NCI-H187 treated with DMSO at 0.1 percent for 48 hours (cell line): ENCODE measurements at places on chromosomes 2 and 18.

DNA sequence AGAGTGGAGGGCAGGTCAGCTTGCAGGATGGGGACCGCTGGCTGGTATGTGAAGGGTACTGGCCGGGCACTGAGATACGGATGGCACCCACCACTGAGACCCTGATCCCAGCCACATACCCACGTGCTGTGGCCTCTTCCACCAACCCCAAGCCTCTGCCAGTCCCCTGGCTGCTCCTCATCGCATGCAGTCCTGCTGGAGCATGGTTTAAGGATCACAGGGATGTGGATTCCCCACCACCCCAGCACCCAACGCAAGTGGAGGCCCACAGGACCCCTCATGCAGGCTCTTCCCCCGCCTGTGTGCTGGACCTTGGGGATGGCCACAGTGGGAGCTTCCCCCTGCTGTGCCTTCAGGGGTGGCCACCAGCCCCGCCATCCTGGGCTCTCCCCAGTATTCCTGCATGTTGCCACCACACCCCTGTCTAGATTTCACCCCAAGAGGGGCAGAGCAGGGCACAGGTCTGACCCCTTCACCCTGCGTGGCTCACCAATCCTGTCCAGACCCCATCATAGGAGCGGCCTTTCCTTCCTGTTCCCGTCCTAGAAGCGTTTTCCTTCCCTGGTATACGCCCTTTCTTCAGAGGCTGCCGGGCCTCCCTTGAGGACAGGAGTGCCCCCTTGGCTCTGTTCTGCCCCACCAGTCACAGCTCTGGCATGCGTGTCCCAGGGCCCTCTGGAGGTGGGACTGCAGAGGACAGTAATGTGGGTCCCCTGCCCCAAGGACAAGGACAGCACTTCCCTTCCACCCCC lies 18.3 kb downstream of the MLPH start:
- no peak for DNase-seq

DNA sequence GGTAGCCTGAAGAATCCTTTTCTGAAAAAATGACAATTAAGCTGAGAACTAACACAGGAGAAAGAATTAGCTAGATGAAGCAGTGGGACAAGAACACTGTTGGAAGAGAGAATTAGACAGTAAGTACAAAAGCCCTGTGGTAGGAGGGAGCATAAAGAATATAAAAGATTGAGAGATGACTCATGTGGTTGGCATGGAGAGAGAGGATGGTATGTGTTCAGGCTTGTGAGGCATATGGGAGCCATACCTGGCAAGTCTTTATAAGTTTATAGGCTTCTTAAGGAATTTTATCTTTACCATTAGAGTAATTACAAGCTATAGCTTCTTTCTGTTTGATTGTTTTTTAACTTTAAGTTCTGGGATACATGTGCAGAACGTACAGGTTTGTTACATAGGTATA lies 325.0 kb downstream of the ARL6IP6 start:
- no peak for DNase-seq

- no peak for DNase-seq
Measured at GRCh38 chr2:94871226-94872087, at the start of gene TEKT4. TSS of gene TEKT4 (plus strand) at chr2:94871430. CDS start at chr2:94871580, 150 bp downstream.

- no peak for DNase-seq
Measured at GRCh38 chr18:73384246-73384645, 516.5 kb upstream of the NETO1 start.

GRCh38 chr2:20223407-20224163 lies 1.3 kb downstream of the SDC1 start:
- no peak for DNase-seq

GRCh38 chr18:70037431-70038061 lies 89.9 kb upstream of the CD226 start:
- no peak for DNase-seq

GRCh38 chr18:9808295-9809241 lies 77.2 kb upstream of the TXNDC2 start:
- no peak for DNase-seq

DNA sequence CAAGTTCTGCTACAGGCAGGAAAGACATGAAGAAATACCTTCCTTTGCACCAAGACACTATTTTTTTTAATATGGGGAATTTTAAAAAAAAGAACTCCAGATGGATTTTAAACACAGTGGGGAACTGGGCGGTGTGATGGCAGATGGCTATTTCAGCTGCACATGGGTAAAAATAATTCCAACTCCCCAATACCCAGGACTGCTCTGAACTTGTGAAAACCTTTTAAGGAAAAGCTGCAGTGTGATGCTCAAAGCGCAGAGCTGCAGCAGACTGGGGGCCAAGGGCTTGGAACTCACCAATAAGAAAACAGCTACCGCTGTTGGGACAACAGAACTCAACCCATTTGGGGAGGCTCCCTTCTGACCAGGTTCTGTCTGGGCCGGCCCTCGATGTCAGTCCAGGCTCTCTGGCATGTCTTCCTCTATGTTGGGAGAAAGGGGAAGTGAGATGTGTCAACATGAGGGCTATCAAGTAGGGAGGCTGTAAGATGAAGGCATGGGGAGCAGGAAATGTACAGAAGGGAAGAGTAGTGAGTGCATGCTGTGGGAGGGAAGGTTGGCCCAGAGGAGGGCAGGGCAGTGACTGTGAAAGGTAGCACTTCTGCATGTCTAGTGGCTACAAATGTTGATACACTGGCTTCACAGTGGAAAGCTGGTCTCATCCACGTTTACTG lies 64.0 kb upstream of the SLC14A2 start:
- no peak for DNase-seq

DNA sequence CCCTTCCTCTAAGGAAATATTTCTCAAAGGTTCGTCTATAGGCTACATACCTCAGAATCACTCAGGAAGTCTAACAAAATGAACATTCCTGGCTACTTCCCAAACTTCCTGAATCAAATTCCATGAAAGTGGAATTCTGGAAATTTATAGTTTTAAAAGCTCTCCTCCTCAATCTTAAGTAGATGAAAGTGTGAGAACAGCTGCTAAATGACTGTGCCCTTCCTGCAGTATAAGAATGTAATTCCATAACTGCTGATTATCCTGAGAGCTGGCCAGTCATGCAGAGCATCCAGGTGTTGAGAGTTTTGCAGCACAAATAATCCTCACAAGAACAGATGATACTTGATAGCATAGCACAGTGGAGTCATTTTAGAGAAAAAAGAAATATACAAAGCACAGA lies 265.0 kb downstream of the KCNJ3 start:
- DNase-seq = no peak

- DNase-seq = no peak
Measured at GRCh38 chr2:111053825-111054515, 66.7 kb upstream of the BCL2L11 start.

DNA sequence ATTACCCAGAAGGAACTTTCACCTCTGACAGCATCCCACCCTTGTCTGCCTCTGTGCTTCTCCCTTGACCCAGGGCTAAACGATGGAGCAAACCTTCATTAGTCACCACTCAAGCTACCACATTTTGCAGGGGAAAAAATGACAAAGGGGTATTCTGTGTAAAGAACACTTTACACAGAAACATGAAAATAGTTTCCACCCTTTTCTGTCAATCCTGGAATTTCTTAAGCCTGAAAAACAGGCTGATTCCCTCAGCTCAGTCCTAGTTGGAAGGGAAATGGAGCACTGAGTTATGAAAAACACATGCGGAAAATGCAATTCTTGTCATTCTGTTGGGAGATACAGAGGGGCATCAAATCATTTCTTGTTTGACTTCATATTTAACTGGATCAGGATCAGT lies 175.0 kb upstream of the HNRNPA3 start:
- no peak for DNase-seq

GRCh38 chr2:27493948-27494283 lies 1.1 kb downstream of the FNDC4 start:
- DNase-seq = no peak

- no peak for DNase-seq
Measured at GRCh38 chr2:62200291-62200841, 4.5 kb downstream of the B3GNT2 start.

- no peak for DNase-seq
Measured at GRCh38 chr2:172996387-172996961, 79.2 kb upstream of the MAP3K20 start.
